ENCODE measurements at places on chromosomes 2 and 18. TPM values are rescaled to one million over a fixed set of nuclear protein-coding genes. Genes with fewer than 3 reads are reported as not detected.

- DNase-seq: no peak
Observed at GRCh38 chr2:69993708-69994107, 32.3 kb upstream of the ASPRV1 start.

The THUMPD2 gene
- 24.6 TPM for total RNA-seq

GRCh38 chr2:44767691-44768090 lies 173.8 kb upstream of the SIX3 start:
- no peak for DNase-seq

The SATB2 gene
- 2.7 TPM for total RNA-seq
